PC-9 (cell line): ENCODE measurements at places on chromosomes 2 and 18.

DNA sequence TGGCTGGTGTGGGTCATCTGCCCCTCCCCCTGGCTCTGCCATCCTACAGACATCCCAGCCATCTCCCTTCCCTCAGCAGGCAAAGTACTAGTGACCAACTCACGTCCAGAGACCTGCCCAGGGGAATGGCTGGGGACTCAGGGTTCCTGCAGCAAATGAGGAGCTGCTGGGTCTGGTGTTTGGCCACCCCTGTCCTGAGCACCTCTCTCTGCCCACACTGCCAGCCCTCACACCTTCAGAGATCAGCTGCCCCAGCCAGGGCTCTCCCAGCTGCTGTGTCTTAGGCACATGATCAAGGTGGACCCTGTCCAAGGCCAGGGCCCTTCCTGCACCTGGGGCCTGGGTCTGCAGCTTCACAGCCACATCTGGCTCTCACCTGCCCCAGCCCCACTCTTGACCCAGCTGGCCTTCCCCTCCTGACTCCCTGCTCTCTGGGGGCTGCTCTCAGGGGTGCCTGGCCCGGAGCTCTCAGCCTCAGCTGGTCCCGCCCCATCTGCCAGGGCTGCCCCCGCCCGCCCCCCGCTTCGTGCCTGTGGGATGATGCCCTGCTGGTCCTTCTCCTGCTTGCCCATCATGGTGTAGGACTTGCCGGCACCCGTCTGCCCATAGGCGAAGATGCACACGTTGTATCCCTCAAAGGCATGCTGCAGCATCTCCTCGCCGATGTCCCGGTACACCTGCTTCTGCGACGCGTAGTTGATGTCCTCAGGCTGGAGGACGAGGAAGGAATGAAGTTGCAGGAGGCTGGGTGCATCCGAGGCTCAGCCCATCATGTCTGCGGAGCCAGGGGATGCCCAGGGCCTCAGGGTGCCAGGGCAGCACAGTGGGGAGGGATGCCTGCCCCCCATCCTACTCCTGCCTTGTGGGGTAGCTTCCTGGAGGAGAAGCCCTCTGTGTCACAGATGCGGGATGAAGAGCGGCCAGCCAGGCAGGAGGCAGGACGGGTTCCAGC is 32.2 kb downstream of the KIF1A start:
- DNase-seq, result no peak

- DNase-seq, result no peak
Measured at GRCh38 chr2:152568531-152568930, 148.7 kb downstream of the PRPF40A start.

- DNase-seq, result no peak
Measured at GRCh38 chr18:69961718-69962117, 14.0 kb upstream of the CD226 start.

GRCh38 chr2:41326851-41327250 is 721.0 kb upstream of the PKDCC start:
- no peak for DNase-seq

DNA sequence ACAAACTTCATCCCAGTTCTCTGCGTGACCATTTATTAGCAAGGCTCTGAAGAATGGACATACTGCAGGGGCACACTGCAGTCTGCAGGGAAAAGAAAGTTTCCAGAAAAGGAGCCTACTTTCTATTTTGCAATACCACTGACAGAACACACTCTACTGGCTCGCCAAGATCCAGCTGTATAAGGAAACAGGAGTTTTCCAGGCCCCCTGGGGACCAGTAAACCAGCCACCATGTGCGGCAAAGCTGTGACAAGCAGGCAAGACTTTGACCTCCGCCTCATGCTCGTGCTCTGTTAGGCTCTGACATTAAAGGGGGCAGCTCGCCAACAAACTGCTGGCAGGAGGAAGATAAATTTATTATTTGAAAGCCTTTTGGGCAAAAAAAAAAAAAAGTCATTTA is 67.3 kb downstream of the CCBE1 start:
- no peak for DNase-seq

DNA sequence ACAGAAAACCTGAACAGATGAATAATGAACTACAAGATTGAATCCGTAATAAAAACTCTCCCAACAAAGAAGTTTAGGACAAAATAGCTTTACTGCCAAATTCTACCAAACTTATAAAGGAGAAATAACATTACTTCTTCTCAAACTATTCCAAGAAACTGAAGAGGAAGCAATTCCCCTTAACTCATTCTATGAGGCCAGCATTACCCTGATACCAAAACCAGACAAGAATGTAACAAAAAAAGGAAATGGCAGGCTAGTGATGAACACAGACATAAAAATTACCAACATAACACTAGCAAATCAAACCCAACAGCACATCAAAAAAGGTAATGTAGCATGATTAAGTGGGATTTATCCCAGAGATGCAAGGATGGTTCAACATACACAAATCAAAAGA is 213.7 kb upstream of the FOSL2 start:
- DNase-seq, result no peak

- DNase-seq, result no peak
Measured at GRCh38 chr2:152050341-152050740, 48.5 kb downstream of the CACNB4 start.

- DNase-seq, result peak; percentile 60
Measured at GRCh38 chr2:84807063-84807485, 73.8 kb downstream of the TRABD2A start.

DNA sequence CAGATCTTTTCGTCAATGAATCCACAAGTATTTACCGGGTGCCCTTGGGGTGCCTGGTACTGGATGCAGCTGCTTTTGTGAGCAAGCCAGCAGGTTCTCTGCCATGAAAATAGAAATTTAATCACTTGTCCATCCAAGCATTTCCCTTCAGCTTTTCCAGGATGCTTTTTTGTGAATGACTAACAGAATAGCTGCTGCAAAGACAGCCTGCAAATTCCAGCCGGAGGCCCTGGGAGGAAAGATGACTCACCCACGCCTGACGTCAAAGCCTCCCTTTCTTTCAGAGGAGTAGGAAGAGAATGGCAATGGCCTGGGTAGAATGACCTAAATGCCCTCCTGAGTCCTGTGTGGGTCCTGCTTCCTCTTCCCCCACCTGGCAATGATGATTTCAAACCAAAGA is 111.9 kb downstream of the AP1S3 start:
- peak; percentile 94 for DNase-seq

GRCh38 chr2:47741101-47741500 is 41.8 kb upstream of the MSH6 start:
- peak; percentile 67 for DNase-seq

GRCh38 chr2:215966951-215967350 is 46.4 kb downstream of the MREG start:
- DNase-seq, result no peak

- peak; percentile 45 for DNase-seq
Measured at GRCh38 chr2:105344704-105345345, 7.5 kb downstream of the C2orf49 start.

DNA sequence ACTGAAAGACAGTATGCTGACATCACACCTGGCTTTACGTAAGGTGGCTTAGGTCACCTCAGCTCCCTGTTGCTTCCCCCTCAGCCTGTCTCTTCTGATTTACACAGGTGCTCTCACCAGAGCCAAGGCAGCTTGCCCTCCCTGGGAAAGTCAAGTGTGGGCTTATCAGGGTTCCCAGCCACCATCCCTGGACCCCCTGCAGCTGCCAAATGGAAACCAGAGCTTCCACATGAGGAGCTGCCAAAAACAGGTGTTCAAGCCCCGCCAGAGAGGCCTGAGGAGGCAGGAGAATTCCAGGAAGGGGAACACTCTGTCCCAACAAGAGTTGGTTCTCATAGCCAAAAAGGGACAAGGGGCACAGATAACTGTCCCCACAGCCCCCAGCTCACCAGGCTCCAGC is 266.7 kb downstream of the ATAD2B start:
- DNase-seq, result no peak

DNA sequence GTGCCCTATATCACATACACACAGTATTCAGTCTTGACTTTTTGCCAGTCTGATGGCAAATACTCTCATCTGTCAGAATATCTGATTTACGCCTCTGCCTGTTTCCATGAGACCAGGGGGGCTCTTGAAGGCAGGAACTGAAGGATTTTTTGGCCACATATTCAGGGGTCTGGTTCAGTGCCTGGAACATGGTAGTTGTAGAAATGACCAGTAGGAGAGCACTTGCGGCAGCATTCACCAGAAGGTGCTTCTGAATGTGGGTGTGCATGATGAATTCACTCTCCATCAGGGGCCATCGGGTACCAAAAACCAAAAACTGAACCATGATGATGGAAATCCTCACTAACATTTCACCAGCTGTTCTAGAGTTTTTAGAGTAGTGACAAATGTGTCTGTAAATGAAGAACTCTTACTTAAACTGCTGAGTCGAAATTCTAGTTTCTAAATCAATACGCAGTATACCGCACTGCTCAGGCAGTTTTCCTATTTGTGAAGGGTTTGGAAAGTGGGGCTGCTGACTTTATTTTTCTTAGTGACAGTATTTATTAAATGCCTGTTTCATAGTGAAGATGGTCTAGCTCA is 54.6 kb downstream of the MERTK start:
- no peak for DNase-seq

DNA sequence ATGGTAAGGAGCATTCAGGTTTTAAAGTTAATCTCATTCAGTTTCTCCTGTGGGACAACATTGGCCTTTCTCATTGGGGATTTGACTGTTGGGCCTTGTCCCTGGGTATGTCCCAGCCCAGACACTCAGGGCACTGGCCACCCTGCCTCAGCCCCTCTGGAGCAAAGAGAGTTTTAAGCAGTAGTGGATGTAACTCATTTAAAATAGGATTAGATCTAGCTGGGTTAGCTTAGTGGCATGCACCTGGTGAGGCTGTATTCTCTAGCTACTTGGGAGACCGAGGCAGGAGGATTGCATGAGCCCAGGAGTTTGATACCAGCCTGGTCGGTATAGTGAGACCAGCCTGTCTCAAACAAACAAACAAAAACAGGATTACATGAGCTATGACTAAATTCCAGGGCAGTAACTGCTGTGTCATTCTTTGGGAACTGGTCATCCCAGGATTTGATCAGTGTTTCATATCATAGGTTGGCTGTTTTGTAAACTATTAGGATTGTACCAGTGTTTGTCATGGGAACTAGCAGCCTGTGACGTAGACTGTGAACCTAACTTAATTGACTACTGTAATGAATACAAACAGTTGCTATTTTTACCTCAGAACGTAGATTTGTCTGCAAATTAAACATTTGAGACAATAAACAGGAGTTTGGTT is 12.5 kb downstream of the INPP4A start:
- peak; percentile 44 for DNase-seq

DNA sequence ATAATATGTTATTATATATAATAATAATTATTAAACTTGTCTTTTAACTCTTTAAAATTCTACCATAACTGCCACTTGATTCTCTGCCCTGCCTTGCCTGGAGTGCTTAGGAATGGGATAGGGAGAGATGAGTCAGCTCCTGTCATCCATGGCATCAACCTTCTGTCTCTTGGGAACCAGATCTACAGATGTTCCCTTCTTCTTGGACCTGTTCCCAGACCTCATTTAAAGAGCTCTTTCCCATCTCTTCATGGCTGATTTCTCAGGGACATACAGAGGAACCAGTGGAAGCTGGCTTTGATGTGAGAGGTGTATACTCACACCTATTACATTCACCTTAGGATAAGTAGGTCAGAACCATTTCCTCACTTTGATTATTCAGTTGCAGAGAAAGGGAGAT is 155.3 kb upstream of the MYO3B start:
- DNase-seq, result no peak

DNA sequence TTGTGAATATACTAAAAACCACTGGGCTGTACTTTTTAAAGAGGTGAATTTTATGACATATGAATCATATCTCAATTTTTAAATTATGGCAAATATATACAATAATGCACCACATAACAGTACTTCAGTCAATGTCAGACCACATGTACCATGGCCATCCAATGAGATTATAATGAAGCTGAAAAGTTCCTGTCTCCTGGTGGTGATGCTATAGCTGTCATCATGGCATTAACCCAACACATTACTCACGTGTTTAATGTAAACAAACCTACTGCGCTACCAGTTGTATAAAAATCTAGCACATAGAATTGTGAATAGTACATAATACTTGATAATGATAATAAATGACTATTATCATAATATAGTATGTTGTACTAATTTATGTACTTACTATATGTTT is 77.6 kb upstream of the ID2 start:
- no peak for DNase-seq

GRCh38 chr2:175786471-175787124 is 215.5 kb downstream of the LNPK start:
- DNase-seq, result no peak

DNA sequence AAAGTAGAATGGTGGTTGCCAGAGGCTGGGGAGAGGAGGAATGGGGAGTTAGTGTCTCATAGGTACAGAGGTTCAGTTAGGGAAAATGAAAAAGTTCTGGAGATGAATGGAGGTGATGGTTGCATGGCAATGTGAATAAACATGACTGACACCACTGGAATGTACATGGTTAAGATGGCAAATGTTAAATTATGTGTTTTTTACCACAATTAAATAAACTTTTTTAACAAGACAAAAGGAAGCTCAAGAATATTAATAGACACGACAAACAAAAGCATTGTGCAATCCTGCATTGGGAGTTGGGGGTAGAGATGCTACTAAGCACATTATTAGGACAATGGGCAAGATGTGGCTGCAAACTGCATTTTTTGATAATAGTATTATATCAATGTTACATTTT is 147.7 kb downstream of the TWIST2 start:
- DNase-seq, result no peak

DNA sequence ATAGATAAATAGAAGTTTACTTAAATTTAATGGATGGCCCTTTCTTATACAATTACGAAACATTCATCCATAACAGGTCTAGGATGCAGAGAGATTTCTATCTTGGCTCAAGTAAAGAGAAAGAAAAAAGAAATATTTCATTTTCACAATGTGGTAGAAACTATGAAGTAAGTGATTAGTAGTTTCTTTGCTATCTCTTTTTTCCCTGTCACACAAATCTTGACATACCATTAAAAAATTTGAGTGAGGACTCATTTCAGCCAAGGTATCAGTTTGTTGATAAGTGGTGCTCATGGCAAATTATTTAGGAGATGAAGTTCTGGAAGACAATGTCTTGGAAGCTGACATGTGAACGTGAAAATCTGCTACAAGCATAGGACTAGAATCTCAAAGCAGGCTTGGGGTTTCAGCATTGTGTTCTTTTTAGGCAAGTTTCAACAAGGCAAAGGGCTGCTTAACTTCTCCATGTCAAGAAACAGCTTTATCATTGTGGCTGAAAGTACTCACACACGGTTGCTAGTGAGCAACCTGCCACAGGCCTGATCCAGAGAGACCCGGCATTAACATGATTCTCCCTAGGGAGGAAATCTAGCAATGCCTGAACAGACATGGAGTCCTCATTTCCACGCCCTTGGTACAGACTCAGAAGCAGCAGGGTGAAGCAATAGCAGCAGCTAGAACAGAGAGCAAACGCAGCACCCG is 414.6 kb downstream of the DLGAP1 start:
- DNase-seq, result no peak

DNA sequence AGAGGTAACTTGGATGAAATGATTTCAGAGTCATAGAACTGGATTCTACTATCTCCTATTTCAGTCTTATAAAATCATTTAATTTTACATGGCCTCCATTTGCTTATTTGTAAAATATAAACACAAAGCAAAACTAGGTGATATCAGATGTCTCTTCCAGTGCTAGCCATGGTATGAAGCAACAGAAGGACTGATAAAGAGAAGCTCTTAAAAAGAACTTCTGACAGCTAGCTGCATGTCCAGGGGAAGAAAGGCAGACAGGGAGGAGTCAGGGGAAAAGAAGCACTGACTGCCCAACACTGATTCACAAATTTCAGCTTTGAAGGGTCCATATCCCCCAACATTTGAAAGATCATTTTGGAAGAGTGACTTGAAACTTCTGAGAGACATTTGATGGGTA is 6.4 kb downstream of the SLC8A1 start:
- no peak for DNase-seq

- DNase-seq, result no peak
Measured at GRCh38 chr18:57373017-57373416, 20.7 kb downstream of the ST8SIA3 start.
